ENCODE measurements at places on chromosomes 3 and 15.
A peak's percentile ranks its signal among the peaks of the same experiment; 100 is the strongest.

- DNase-seq, result no peak
These were observed 410 bp downstream of the PRR23E start for GRCh38 chr3:127193341-127193740.

DNA sequence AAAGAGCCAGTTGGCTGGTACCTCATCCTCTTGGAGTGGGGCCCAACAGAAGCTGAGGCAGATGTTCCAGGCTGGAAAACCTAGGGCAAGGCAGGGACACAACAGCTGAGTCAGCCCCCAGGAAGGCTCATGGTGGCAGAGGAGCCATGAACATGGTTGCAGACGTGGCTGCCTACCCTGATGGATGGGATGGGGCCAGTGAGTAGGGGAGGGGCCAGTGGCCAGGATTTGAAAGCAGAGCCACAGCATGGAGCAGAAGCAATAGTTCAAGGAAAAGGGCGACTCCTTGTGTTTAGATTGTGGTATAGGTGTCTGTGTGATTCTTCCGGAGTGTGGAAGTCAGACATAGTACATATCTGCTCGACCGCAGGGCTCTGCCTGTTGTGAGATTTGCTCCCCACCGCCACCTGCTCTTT lies 24.2 kb downstream of the PXYLP1 start:
- no peak for DNase-seq

DNA sequence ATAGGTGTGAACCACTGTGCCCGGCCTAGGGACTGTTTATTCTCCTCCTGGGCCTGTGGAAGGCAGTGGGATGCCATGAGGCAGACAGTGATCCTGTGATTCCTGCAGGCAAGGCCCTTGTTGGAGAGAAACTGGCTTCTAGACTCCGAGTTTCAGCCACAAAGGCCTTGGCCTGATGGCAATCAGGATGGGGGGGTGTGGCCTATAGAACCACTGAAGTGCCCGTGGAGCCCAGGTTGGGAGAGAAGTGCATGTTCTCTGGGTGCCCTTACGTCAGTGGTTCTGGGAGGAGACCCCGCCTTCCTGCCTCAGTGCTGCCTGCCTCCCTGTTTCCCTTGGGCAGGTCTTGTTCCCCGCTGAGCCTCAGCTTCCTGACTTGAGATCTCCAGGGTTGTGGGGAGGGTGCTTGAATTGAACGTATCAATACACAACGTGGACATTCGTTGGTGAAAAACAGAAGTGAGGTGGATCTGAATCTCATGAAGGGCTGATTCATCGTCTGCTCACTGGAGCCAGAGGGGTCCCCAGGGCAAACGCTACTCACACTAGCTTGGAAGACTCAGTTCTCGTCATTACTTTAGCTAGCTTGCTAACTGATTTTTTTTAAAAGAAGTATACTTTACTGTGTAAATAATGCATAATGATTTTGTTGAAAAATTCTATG lies 31.8 kb downstream of the IRAK2 start:
- DNase-seq, result no peak

GRCh38 chr3:179416681-179417080 lies 34.6 kb downstream of the GNB4 start:
- no peak for DNase-seq

- peak; percentile 59 for DNase-seq
These were observed 980 bp downstream of the DALRD3 start for GRCh38 chr3:49017229-49017970.

GRCh38 chr3:64354221-64354620 lies 129.0 kb upstream of the PRICKLE2 start:
- no peak for DNase-seq

- DNase-seq, result no peak
These were observed 46.5 kb downstream of the GUCA1C start for GRCh38 chr3:108907194-108907593.

GRCh38 chr3:171825222-171825828 lies 15.0 kb upstream of the PLD1 start:
- DNase-seq, result no peak

DNA sequence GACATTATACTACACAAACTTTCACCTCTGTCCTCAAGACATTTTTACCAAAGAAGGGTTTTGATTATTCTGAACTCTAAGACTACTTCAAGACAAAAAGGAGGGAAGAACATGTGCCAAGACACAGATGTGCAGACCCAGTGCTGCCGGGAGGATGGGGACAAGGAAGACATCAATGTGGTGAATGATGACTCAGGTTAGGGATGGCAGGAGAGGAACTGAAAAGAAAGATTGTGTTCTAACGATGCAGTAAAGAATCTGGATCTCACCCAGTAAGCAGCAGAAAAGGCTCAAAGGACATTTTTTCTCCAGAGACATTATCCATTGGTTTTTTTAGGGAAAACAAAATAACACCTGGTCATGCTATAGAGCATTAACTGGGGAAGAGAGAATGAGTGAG lies 449.9 kb upstream of the NR2F2 start:
- no peak for DNase-seq

- no peak for DNase-seq
These were observed 238.0 kb downstream of the CACNA2D3 start for GRCh38 chr3:54360320-54360719.

DNA sequence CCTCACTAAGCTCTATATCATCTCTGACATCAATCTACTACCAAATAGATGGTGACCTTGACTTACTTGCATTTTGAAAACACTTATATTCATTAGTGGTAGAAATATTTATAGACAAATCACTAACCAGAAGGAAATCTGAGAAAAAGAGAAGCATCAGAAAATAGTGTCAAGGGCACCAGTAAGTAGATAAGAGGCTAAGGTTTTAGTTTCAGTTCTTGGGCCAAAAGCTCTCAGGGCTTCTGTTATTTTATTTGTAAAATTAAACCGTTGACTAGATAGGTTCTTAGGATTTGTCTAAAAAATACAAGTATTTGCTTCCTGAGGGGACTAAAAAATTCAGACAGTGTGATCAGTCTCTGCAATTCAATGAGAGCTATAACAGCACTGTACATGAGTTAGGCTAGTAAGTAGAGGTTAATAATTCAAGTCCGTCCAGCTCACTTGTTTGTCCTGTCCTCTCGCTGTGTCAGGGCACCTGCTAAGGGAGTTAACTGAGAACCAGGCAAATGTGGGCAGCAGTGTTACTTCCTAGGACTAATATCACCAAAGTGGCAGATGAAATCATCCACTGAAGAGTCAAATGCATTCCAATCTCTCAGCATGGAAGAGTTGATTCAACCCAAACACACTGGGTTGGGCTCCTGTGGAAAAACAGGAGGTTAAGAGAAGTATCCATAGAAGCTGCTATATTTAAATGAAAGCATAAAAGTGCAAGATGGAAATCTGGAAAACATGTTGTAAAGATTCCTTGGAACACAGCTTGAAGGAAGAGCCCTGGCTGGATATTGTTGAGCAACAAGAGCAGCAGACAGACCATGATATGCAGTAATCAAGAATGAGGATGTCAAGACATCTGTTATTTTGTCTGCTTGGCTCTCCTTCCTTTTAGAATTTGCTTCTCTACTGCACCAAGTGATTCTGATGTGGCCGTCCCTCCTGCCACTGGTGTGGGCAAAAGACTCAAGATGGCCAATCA lies 134.9 kb upstream of the ZBTB20 start:
- no peak for DNase-seq

DNA sequence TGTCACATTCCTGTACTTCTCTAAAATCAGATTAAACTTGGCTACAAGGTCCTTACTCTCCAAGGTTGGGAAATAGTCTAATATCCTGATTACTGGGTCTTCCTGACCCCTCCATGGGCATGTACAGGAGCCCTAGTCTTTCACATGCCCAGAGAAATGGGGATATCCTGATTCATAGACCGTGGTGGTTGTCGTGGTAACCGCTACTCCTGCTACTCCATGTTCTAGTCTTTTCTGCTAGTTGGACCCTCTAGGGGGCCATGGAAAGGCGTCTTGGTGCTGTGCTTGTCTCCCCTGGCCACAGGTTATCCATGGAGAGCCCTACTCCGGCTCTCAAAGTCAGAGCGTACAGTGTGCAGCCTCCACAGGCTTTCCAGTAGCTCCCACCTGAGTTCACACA lies 13.1 kb upstream of the ZBTB38 start:
- DNase-seq, result no peak

DNA sequence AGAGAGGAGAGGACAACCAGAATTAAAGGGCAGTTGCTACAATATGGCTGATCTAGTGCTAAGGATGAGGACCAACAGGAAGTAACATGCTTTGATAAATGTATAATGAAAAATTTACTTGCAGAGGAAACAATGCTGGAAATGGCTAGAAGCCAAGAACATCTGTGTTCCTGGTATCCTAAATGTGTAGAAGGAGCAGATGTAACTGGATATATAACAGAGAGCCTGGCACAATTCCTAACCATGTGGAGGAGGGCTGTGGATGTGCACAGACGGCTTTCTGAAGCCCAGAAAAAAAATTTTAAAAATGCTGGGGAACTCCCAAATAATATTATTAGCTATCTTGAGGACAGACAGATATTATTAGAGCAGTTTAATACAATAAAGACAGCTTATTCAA lies 159.4 kb upstream of the GBE1 start:
- DNase-seq, result no peak

- DNase-seq, result no peak
These were observed 70.4 kb upstream of the PDZRN3 start for GRCh38 chr3:73694983-73695757.

All from LoVo (cell line).